Activated CD4-positive, alpha-beta T cell treated with anti-CD3 and anti-CD28 coated beads for 1 hour (primary cell): ENCODE measurements at places on chromosomes 13 and 19.
A peak's percentile ranks its signal among the peaks of the same experiment; 100 is the strongest.

- DNase-seq, result no peak
These were observed 20.3 kb downstream of the LGALS16 start for GRCh38 chr19:39676004-39676403.

DNA sequence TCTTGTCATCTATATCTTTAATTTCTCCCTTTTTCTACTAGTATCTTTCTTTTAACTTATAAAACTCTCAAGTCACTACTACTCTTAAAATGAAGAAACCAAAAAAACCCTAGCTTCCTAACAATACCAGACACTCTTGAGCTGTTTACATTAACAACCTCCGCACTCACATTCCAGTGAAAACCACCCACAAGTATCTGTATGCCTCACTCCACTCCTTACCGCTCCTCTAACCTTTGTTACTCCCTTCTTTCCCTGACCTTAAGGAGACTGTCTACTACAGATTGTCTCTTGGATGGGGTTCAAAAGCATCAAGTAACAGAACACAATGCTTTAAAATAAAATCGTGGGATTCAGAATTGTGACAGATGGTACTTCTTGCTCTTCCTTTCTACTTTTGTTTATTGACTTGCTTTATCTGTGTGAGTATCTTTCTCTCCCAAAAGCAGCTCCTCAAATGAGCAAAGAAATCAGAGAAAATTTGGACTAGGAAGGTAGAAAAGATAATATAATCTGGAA lies 110.0 kb upstream of the FBXL3 start:
- DNase-seq, result no peak

DNA sequence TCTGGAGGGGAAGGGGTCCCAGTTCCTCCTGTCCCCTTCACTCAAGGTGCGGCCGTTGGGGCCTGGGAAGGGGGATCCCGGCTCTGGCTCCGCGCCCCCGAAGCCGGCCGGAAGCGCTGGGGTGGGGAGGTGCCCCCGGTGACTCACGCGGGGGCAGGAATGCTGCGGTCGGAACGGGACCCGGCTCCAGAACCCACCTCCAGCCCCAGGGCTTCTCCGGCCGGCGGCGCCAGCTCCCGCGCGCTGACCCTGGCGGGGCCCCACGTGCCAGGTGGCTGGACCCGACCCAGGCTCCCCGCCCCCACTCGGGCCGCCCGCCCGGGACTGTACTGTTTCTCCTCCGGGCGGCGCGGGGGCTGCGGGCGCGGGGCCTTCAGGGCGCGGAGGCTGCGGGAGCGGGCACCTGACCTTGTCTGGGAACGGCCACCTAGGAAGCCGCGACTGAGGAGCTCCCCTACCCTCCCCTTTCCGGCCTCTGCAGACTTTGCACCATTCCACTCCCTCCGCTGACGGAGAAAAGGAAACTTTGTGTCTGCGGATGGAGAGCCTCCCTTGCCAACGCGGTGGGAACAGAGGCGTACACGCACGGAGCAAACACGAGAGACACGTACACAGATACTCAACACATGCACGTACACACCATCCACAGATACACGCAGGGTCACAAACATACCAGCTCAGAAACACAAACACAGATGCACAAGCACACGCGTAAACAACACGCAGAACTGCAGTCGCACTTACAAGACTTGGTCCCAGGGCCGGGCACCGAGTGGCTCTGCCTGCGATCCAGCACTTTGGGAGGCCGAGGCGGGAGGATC lies 7.2 kb downstream of the AXL start:
- peak; percentile 25 for DNase-seq

GRCh38 chr19:16319481-16319880 lies 5.1 kb upstream of the KLF2 start:
- peak; percentile 10 for DNase-seq

GRCh38 chr19:30350692-30351663 lies 21.2 kb upstream of the ZNF536 start:
- no peak for DNase-seq

GRCh38 chr19:54201172-54201701 lies 579 bp downstream of the RPS9 start:
- DNase-seq, result no peak

GRCh38 chr13:28056970-28057712 lies 43.2 kb downstream of the FLT3 start:
- no peak for DNase-seq

GRCh38 chr19:33191501-33191900 lies 2.6 kb upstream of the LRP3 start:
- no peak for DNase-seq

DNA sequence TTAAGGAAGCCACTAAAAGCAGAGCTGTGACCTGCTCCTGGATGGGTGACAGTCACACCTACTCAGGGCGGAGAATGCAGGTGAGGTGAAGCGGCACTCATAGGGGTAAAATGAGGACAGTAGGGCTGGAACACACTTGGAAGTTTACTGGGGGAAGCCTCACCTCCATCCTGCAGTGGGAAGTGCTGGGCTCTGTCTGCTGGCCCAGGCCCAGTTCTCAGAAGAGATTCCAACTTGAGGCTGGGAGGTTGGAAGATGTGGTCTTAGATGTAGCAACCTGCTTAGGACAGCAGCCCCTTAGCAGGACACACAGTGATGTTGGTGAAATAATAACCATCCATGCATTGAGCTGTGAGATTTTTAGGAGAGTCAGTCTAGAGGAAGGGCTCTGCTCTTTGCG lies 4.6 kb downstream of the MEDAG start:
- no peak for DNase-seq

DNA sequence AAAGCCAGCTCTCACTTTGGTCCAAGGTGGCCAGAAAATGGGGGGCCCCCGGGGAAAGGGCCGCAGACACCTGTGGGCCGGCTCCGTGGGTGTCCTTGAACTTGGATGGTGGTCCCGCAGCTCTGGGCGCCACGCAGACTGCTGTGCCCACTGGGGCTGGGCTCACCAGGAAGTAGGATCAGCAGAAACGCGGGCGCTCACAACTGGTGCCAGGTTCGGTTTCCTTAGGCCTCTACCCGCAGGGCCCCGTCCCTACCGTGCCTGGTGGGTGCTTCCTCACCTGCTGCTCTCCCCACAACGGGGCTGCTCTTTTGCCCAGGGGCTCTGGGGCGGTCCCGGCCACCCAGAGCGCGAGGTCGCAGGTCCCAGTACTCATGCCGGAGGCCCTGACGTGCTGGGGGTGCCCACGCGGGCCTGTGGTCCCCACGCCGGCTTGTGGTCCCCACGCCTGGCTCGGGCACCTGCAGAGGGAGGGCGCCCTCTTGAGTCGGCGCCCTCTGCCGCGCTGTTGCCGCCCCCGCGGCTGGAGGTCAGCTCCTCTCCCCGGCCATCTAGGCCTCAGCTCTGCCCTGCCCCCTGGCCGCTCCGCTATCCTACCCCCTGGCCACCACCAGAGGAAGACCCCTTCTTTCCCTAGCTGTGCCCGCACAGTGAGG lies 1303.6 kb downstream of the UQCRFS1 start:
- no peak for DNase-seq
